ENCODE measurements at places on chromosomes 16 and 17.

DNA sequence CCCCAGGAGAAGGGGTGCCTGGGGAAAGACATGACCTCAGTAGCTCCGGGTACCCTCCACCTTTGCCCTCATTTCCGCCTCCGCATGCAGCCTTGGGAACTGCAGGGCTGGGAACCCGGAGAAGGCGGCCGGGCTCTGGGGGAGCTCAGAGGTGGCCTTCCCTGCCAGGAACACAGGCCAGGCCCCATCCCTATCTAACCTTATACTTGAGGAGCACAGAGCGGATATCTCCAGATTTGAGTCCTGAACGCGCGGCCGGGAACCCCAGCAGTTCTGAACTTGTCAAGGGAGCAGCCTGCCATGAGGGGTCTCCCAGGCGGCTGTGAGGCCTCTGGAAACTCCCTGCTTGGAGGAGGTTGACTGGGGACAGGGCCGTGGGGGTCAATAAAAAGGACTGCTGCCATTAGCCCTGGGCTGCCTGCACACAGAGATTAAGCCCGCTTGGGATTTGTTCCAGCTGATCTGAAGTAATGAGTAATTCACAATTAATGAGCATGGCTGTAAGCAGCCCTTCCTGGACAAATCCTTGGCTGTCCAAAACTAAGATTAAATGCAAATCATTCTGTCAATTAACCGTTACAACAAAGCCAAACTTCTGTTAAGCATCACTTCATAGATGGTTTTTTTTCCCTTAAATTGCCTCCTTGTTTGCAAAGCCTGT is 26.3 kb upstream of the METRNL start:
- no peaks in the 10 kb centered on the region for H3K27me3 ChIP-seq
- no peak overlapping the region for H3K27ac ChIP-seq
- no peaks in the 10 kb centered on the region for H3K4me1 ChIP-seq
- DNase-seq, result peak; percentile 49
- peaks cover 6% of the 10 kb centered on the region for H3K36me3 ChIP-seq

- H3K4me3 ChIP-seq, result peak overlapping the region; percentile 39
- no peaks in the 10 kb centered on the region for H3K27me3 ChIP-seq
- no peaks in the 10 kb centered on the region for H3K4me1 ChIP-seq
- H3K36me3 ChIP-seq, result no peaks in the 10 kb centered on the region
- DNase-seq, result no peak
Measured at GRCh38 chr17:68019336-68019674, 16.2 kb upstream of the KPNA2 start.

GRCh38 chr16:69187446-69188235 is 677 bp downstream of the SNTB2 start:
- H3K27ac ChIP-seq, result no peak overlapping the region
- peaks cover 5% of the 10 kb centered on the region for H3K36me3 ChIP-seq
- H3K4me3 ChIP-seq, result peak overlapping the region; percentile 89
- peak; percentile 56 for DNase-seq
- no peaks in the 10 kb centered on the region for H3K27me3 ChIP-seq
- no peaks in the 10 kb centered on the region for H3K4me1 ChIP-seq

- peaks cover 6% of the 10 kb centered on the region for H3K36me3 ChIP-seq
Measured at GRCh38 chr17:68491381-68492231, 20.6 kb upstream of the PRKAR1A start.

DNA sequence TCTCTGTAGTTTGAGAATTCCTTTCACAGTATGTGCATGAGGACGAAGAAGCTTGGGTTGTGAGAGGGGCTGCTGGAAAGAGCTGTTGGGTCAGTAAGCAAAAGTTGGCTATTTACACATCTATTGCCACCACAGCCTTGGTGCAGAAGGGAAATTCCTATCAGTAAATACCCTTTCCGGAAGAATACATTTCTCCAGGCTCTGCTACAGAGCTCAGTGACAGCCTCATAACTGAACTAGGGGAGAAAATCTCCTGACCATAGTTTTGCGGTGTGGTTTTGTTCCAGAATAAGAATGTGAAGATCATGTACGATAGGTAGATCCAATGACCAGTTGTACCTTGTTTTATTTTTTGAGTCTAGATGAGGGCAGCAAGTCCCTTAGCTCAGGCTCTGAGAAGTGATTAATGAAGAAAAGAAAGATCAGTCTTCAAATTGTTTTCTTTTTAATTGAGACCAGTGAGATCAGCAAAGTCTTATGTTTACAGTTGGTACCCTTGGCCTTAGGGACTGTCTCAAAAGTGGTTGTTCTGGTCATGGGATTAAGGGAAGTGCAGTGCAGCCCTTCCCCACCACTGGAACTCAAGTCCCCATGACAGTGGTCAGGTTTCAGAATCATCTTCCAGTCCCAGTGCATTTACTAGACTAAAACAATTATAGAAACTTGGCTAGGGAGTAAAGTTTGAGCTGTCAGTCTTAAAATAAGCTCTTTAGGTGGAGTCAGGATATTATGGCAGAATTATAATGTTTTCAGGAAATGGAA is 123.5 kb downstream of the PHKB start:
- no peak for DNase-seq
- H3K27ac ChIP-seq, result no peak overlapping the region
- H3K4me1 ChIP-seq, result peaks cover 3% of the 10 kb centered on the region
- H3K27me3 ChIP-seq, result no peaks in the 10 kb centered on the region
- no peak overlapping the region for H3K4me3 ChIP-seq
